ENCODE measurements at places on chromosomes 5 and 9.

DNA sequence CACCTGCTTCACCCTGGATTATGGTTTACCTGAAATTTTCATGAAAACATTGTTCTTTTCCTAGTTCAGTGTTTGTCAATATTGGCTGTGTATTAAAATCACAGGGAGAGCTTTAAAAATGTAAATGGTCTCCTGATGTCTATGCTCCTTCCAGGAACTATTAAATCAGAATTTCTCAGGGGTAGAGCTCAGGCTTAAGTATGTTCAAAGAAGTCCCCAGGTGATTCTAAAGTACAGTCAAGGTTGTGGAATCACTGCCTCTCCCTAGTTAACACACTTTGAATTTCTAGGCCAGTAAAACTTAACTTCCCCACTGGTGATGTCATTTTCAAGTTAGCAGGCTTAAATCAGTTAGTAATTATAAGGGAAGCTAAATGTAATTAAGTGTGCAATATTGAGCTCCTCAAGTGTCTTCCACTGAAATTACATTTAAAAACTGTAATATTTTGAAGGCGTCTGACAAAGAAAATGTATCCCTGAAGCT is 150.3 kb upstream of the SLC28A3 start:
- DNase-seq: no peak

DNA sequence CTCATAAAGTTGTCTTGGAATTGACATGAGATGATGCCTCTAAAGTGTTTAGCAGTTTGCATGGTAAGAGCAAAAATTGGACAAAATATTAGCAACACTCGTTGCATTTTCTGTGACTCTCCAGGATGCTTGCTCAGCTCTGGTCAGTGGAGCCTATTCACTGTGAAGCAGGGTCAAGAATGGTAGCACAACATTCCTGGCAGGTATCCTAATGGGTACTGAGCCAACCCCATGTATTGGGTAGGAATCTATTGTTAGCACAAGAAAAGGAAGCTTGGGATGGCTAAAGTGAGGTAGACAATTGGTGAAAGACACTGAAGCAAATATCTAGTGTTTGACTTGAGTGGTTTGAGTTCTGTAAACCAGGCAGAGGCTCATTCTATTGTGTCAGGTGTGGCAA is 10.4 kb upstream of the ACTBL2 start:
- DNase-seq: no peak

DNA sequence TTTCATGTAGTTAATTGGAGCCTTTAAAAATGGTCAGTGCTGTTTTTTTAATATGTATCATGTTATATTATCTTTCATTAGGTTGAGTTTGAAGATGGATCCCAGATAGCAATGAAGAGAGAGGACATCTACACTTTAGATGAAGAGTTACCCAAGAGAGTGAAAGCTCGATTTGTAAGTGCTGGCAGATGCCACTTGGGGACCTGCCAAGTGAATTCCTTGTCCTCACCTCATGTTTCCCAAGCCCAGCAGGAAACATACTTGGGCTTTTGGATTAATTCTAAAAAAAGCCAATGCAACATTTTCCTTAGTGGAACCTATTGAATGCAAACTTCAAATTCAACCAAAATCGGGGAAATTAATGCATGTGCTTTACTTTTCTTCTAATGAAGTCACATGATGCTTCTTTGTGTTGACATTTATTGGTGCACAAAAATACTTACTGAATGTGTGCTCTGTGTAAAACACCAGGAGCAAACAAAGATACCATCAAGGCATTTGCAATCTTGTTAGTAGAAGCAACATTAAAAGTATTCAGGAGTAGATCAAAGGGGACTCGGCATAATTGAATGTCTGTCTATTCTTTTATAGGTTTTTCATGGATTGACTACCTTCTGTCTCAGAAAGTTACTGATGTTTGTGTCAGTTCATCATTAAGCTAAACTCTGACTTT is 412.1 kb downstream of the KDM4C start:
- no peak for DNase-seq

- no peak for DNase-seq
Measured at GRCh38 chr5:111699976-111700375, 57.0 kb downstream of the NREP start.

DNA sequence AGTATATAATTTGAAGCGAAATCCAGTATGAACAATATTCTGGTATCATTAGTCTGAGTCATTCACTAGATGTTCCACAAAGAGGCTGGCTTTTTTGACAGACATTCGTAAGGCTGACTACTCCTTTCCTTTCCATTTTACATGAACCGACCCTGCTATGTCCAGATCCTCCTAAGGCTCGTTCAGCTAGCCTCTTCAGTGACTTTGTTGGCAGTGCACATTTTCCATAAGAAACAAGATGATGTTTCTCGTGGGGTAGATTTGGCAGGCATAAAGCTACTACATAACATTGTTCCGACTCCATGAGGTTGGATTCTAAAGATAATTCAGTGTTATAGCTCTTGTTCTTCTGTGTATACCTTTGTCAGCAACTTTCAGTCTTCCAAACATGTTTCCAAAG is 49.0 kb downstream of the ZNF462 start:
- DNase-seq: no peak

DNA sequence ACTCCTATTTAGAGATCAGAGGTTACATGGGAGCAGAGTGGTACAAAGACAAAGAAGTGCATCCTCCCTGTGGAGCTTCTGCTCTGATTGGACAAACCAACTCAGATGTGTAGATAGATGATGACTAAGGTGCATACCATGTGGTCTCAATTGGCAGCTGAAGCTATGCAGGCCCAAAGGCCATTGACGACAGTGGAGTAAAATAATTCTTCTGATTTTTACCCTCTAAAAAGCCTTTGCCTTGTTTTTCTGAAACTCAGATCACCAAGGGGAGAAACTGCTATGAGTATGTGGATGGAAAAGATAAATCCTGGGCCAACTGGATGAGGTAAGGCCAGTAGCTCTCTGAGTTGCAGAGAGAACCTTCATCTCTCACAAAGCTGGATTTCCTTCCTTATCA is 15.6 kb downstream of the PRDM9 start:
- no peak for DNase-seq

GRCh38 chr5:3944930-3945329 is 349.3 kb downstream of the IRX1 start:
- DNase-seq: no peak

DNA sequence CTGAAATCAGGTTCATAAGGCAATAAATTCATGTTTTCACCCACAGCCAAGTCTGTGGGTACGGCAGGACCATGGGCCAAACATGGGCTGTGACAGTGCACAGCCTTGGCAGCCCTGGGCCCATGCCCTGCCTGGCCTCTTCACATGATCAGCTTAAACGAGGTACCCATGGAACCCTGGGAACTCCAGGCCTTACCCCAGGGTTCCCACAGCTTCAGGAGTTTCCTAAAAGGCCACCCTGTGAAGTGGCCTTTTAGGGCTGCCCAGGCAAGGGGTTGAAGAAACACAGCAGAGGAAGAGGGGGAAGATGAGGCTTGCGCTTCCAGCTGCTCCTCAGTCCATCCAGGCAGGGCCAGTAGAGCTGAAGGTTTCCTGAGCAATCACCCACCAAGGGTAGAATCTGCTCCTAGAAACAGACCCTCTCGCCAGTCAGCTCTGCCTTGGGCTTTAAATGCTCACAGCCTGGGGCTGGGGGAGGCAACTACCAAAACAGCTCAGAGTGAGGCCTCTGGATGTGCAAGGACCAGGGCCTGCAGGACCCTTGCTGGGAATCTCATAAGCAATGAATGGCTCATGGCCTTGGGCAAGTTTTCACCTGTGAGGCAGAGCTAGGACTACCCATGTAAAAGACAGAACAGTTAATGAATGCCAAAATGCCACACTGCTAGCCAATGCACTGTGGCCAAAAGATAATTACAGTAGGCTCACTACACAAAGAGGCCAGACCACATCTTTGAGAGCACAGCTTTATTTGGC is 79.3 kb upstream of the LRRTM2 start:
- no peak for DNase-seq

DNA sequence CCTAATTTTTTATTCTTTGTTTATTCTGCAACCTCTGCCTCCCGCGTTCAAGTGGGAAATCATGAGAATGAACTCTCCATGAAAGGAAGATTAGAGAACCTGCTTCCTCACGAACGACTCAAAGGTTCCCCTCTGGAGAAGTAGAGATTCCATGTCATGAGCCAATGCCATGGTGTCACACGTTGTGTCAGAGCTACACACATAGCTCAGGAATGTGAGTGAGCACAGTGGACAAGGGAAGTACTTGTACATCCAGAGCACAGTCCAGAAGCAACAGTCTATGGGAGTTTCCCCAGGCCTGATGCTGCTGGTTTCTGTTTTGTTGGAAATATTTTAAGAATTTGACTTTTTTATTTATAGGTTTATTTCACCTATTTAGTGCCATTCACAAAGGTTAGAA is 26.8 kb upstream of the PPP2CA start:
- no peak for DNase-seq

DNA sequence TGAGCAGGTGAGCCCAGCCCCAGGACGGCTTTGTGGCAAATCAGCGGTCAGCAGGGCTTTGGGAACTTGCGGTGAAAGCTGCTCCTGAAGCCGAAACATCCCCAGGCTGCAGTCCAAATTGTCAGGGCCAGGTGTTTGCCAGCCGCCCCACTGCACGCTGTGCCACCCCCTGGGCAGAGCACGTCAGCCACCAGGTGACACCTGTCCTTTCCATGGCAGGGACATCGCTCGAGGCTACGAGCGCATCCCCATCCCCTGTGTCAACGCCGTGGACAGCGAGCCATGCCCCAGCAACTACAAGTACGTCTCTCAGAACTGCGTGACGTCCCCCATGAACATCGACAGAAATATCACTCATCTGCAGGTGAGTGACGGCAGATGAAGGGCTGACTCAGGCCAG is 64.4 kb upstream of the CACNA1B start:
- no peak for DNase-seq

DNA sequence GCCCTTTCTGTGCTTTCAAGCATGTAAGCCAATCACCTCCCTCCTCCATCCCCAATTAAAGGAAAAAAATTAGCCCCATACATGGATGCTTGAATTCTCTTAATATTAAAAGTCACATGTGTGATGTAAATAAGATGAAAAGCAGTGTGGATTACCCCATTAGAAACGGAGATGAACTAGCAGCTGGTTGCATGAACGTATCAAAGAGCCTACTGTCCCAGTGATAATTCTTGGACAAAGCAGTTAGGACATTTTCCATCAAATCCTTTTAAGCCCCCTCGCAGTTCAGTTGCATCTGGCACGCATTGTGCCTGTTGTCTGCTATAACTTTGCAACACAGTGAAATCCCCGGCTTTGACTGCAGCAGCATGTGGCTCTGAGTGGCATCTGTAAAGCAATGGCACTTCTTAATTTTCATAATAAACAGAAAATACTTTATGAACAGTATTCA is 285.6 kb downstream of the FBXL7 start:
- DNase-seq: no peak

GRCh38 chr5:179954434-179954833 is 46.7 kb upstream of the TBC1D9B start:
- DNase-seq: no peak

- DNase-seq: no peak
Measured at GRCh38 chr5:14929293-14930065, 57.9 kb upstream of the ANKH start.

GRCh38 chr5:139844472-139845145 is 49.0 kb downstream of the PSD2 start:
- DNase-seq: peak; percentile 59

- DNase-seq: no peak
Measured at GRCh38 chr9:70298245-70298771, 39.5 kb downstream of the SMC5 start.

DNA sequence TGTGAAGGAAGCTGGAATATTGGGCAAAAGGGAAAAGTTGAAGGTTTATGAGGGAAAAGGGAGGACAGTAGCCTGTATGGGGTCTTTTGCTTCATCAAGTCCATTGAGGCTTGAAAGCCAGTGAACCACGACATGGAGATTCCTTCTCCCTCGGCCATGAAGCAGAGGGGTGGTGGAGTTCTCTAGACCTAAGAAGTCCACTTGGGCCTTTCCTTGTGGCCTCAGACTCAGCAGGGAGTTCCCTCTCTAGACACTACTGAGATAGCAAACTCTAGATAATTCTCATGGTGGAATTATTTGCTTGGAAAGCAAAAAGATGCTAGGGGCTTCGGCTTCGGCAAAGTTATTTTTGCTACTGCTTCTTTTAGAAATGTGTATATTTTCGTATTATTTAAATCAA is 78.5 kb downstream of the FOXD1 start:
- no peak for DNase-seq

- no peak for DNase-seq
Measured at GRCh38 chr5:18985171-18985758, 1002.7 kb downstream of the CDH18 start.

DNA sequence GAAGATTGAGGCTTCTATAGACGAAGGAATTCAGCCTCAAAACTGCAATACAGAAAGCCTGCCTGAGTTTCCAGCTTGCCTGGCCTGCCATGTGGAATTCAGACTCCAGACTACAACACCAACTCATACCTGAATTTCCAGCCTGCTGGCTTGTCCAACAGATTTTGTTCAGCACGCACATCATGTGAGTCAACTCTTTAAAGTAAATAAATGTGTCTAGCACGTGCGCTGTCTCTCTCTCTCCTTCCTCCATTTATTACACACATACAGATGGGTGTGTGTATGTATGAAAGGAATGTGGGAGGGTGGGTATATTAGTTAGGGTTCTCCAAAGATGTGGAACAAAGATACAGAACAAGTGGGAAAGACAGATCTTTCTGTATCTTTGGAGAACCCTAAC is 82.4 kb upstream of the TAS2R1 start:
- DNase-seq: no peak

- no peak for DNase-seq
Measured at GRCh38 chr9:113471566-113471965, 8.0 kb downstream of the RGS3 start.

GRCh38 chr5:141880961-141881801 is 3.0 kb upstream of the PCDH1 start:
- DNase-seq: no peak

- peak; percentile 60 for DNase-seq
Measured at GRCh38 chr9:97889941-97890887, 32.1 kb downstream of the TRMO start.

DNA sequence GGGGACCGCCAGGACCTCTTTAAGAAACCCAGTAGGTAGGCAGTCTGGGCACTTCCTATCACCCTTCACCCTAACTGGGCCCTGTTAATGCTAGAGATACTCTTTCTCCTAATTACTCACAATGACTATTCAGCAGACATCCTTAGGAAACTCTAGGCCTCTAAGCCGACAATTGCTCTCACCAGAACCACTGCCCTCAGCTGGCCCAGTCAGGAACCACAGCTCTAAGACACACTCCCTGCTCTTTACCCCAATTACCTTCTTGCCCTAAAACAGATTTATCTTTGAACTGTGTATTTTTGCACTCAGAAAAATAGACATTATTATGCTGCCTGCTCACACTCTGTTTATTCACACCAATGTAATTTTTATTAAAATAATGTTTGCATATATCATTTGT is 432.6 kb upstream of the SLC30A5 start:
- DNase-seq: no peak

DNA sequence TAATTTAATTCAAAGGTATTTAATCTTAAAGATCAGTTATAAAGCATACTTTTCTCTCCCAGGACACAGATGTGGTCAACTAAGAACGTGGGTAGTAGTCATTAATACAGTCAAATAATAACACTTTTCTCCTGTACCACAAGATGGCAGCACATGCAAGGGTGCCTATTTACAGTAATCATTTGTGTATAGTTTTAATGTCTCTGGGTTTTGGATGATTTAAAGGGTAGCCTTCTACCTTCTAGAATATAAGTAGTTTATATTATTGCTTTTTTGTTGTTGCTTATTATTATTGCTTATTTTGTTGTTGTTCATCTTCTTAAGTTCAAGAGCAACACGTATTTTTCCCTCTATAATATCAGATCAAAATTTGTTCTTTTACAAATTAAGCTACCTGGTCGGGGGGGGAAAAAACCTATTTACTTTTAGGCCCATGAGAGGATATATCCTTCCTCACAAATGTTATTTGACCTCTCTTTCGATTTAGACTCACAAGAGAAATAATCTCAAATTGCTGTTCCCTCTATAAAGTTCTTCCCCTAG is 59.6 kb upstream of the SLC27A6 start:
- DNase-seq: peak; percentile 15
